ENCODE measurements at places on chromosomes 5 and 9.

DNA sequence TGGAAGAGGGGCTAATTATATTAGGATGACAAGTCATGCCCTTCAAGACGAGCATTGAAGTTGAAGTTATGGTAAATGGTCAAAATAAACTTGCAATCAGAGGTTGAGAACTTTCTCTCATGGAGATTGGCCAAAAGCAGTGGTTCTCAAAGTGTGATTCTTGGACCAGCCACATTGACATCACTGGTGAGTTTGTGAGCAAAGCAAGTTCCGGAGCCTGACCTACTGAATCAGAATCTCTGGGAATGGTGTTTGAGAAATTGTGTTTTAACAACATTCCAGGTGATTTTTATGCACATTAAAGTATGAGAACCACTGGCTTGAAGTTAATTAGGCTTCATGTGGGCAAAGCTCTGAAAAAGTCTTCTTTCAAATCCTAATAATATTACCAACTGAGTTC lies 403.5 kb downstream of the ZSWIM6 start:
- no peak for DNase-seq

DNA sequence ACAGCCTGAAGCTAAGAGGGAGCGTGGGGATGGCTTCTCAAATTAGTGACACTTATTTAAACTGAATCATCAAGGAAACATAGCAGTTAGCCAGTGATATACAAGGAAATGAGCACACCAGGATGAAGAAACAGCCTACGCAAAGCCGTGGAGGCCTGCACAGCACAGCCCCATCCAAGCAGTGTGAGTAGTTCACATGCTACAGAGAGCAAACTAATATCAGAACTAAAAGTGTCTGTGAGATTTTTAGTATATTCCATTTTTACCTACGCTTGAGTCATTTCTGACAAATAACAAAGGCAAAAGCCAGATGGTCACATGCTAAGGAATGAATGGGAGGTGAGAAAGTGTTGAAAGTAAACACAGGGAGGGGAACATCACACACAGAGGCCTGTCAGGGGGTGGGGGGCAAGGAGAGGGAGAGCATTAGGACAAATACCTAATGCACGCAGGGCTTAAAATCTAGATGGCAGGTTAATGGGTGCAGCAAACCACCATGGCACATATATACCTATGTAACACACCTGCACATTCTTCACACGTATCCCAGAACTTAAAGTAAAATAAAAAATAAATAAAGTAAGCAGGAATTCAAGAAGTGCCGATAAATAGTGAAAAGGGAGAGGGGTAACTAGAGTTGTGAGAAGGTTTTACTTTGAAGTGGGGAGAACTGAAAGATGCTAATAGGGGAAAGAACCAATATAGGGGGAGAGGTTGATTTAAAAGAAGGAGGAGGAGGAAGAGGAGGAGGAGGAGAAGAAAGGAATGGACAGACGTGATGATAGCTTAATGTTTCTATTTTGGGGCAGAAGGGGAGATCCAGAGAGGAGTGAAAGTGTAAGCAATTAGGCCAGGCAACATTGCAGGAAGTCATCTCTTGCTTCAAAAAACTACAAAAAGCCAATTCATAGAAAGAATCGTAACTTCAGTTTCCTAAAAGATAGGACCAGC lies 100.9 kb upstream of the PTGER4 start:
- peak; percentile 82 for DNase-seq

GRCh38 chr5:10520706-10521105 lies 43.2 kb upstream of the ANKRD33B start:
- DNase-seq: no peak

- DNase-seq: peak; percentile 52
Measured at GRCh38 chr9:1458503-1458902, 408.3 kb downstream of the DMRT2 start.

DNA sequence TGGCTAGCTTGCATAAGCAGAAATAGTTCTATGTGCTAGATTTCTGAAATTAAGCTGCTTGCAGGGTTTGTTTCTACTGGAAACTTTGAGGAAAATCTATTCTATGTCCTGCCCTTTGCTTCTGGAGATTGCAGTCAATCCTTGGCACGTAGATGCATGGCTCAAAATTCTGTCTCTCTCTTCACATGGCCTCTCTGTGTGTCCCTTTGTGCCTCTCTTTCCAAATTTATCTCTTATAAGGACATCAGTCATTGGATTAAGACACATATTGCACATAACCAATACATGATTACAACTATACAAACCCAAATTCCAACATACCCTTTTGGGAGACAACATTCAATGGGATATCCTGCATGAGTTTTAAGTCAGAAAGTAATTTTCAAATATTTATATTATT lies 744.3 kb upstream of the CTNND2 start:
- no peak for DNase-seq

DNA sequence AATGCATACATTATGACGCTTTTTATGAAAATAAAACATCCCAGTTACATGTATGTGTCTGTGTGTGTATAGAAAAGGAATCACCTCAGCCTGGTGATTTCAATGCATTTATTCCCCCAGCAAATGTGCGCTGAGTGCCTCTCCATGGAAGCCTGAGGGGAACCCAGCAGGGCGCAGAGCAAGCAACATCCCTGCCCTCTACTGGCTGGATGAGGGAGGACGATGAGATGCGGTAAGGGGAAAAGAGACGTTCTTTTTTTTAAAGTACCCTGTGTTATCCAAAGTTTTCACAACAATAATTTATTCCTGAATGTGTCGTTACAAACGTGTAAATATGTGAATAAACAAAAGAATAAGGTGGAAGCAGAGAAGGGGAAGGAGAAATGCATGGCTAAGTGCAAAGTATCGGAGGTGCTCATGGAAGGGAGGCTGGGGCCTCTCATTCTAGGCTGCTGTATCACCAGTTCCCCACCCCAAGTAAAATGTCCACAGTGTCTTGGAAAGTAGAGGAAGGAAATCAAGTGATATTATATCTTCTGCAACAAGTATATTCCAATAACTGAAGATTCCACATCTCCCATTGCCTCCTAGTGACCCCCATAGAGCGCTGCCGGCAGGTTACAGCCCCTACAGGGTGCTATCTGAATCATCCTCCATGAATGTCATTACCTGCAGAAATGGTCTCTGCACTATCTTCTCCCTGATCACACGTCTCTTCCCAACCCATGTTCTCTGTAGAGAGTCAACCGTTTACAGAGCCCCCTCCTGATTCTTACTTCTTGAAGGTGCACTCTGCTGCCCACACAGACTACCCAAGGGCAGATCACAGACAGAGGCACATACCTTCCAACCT lies 13.0 kb upstream of the ABLIM3 start:
- peak; percentile 41 for DNase-seq

DNA sequence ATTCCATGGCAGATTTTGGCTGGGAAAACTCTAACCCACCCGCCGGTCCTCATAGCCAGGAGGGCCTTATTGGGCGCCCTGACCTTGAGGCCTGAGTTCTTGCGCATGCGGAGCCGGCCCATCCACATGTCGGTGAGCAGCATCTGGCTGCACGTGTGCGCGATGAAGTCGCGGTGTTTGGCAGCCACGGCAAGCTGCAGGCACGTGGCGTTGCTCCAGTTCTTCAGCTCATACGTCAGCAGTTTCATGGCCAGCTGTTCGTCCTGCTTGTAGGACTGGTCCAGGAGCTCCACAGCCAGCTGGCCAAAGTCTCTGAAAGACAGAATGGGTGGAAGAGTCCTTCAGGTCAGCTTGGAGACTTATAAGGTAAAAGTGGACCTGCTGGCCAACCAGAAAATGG lies 204.3 kb upstream of the KLF9 start:
- DNase-seq: no peak

DNA sequence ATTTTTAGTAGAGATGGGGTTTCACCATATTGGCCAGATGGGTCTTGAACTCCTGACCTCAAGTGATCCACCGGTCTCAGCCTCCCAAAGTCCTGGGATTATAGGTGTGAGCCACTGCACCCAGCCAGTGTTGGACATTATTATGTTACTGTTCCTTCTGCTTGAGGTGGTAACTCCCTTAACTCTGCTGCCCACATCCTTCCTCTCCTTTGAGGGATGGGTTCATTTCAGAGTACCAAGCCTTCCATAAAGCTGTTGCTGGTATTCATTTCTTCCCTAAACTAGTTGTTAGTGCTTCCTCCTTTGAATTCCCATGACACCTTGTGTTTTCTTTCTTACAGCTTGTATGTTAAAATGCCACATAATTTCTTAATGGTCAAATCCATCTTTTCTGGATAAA lies 54.0 kb downstream of the CTNNA1 start:
- DNase-seq: no peak

DNA sequence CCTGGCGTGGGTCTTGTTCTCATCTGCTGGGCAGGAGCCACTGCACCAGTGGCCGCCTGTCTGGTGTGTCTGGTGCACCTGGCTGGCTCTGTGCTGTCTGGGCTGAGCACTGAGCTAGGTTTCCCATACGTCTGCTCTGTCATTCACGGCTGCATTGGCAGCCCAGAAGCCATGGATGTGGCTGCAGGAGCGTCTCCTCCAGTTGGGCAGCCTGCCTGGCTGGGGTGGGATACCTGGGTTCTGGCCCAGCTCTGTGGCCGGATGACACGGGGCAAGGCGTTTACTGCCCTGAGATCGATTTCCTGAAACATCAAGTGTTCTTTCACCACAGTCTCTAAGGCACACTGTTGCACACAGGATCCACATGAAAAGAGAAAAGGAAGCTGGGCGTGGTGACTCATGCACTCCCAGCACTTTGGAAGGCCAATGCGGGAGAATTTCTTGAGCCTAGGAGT lies 25.5 kb upstream of the SLC25A51 start:
- peak; percentile 69 for DNase-seq

DNA sequence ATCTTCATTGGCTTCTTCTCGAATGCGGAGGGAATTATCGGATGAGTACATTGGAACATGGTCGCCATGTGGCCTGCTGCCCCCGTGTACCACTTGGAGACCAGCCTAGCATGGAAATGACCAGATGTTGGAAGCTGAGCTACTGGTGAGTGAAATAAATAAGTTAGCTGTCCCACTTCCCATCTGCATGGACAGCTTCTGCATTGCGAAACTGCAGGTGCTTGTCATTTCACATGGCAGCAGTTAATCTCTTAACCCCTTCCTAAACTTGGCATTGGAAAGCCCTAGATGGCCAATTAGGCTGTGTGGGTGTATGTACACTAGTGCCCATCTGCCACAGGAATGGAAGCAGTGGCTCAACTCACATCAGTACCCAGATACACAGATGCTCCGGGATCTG lies 246.6 kb upstream of the IL12B start:
- no peak for DNase-seq

DNA sequence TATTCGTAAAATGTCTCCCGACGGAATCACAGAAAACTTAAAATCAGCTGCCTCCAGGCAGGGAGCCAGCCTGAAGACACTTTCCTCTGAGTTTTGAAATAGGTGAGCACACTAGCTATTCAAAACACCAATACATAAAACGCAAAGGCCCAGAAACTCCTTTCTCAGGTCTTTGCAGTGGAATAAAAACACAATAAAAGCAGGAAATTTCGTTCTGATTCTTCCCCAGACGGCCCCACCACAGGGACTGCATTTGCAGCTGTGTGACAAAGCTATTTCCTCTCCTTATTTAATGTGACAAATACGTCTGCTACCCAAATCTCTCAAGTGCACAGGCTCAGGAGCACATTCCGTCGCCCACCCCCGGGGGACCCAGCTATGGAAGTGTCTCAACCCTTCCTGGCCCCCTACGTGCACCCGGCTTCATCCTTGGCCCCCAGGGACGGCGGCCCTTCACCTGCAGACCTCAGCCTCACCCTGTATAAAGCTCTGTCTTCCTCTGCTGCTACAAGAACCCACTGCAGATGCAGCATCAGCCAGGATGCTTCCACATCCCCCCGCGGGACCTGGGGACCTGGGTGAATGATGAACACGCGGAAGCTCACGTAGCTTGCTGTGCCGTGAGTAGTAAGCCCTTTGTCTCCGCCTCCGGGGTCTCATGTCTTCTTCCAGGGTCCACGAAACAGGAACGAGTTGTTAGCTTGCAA lies 24.9 kb downstream of the AHRR start:
- DNase-seq: no peak

- DNase-seq: peak; percentile 46
Measured at GRCh38 chr5:6633469-6634245, 417 bp downstream of the SRD5A1 start.

GRCh38 chr5:104170926-104171325 lies 608.3 kb upstream of the NUDT12 start:
- DNase-seq: no peak

- DNase-seq: peak; percentile 42
Measured at GRCh38 chr5:172177176-172177575, 10.8 kb downstream of the STK10 start.

- DNase-seq: no peak
Measured at GRCh38 chr5:27594141-27594540, 555.8 kb upstream of the CDH9 start.

All from suppressor macrophage treated with lipopolysaccharide for 4 hours (primary cell).